Thymus (tissue), 14 donors: ENCODE measurements at places on chromosomes 3 and 15.

GRCh38 chr15:71294911-71295602 is 179.8 kb downstream of the THSD4 start:
- no peak overlapping the region for H3K4me3 ChIP-seq
- no peak overlapping the region for H3K27ac ChIP-seq
- no peaks in the 10 kb centered on the region for H3K36me3 ChIP-seq
- no peak for DNase-seq

GRCh38 chr15:55703873-55704301 is 39.1 kb downstream of the PRTG start:
- H3K4me3 ChIP-seq = no peak overlapping the region
- no peaks in the 10 kb centered on the region for H3K27me3 ChIP-seq
- DNase-seq = no peak
- H3K27ac ChIP-seq = no peak overlapping the region
- H3K4me1 ChIP-seq = no peaks in the 10 kb centered on the region
- no peaks in the 10 kb centered on the region for H3K36me3 ChIP-seq

- no peak overlapping the region for H3K27ac ChIP-seq
- H3K4me1 ChIP-seq = peaks cover 6% of the 10 kb centered on the region
- no peaks in the 10 kb centered on the region for H3K27me3 ChIP-seq
- no peak for DNase-seq
- no peak overlapping the region for H3K4me3 ChIP-seq
Observed at GRCh38 chr3:20066850-20067617, 26.8 kb downstream of the KAT2B start.

DNA sequence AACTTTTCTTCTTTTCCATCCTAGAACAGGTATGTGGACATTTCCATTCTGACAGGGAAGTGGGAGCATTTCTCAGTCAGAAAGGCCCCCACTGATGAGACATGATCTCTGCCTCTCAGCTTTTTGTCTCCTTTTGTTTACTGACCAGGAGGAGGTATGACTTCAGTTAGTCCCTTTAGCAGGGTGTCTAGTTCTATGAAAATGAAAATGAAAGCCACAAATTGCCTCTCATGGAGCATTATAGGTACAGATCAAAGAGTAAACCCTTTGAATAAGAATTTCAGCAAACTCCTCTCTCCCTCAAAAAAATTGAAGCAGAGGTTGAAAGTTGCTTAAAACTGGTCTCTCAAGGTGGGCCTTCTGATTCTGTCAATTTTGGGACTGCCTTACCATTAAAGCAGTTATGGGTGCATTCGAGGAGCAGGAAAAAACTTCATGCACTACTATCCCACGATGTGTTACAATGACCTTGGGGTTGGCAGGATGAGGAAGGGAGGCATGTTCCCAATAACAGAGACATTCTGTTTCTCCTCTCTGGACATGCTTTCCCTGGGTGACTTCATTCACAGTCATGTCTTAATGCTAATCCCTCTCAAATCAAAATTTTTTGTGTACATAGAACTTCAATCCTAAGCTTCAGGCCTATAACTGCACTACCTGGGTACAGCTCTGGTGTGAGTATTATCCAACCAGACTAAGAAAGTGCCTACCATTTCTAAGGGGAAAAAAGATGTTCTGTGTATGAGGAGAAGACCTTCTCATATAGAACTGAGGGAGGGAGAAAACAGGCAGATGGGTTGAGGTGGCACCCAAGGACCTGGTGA is 50.6 kb upstream of the TBC1D23 start:
- no peak overlapping the region for H3K4me3 ChIP-seq
- no peaks in the 10 kb centered on the region for H3K27me3 ChIP-seq
- H3K36me3 ChIP-seq = no peaks in the 10 kb centered on the region
- no peak overlapping the region for H3K27ac ChIP-seq
- no peak for DNase-seq

- no peak for DNase-seq
- H3K4me1 ChIP-seq = no peaks in the 10 kb centered on the region
- no peak overlapping the region for H3K4me3 ChIP-seq
- H3K36me3 ChIP-seq = peaks cover 3% of the 10 kb centered on the region
Observed at GRCh38 chr3:129855832-129856419, 37.6 kb downstream of the TMCC1 start.

GRCh38 chr3:196867155-196867506 is 589 bp upstream of the SENP5 start:
- peaks cover 5% of the 10 kb centered on the region for H3K36me3 ChIP-seq
- peaks cover 7% of the 10 kb centered on the region for H3K4me1 ChIP-seq
- H3K4me3 ChIP-seq = peak overlapping the region; percentile 84
- no peak for DNase-seq
- H3K27me3 ChIP-seq = no peaks in the 10 kb centered on the region
- H3K27ac ChIP-seq = no peak overlapping the region

DNA sequence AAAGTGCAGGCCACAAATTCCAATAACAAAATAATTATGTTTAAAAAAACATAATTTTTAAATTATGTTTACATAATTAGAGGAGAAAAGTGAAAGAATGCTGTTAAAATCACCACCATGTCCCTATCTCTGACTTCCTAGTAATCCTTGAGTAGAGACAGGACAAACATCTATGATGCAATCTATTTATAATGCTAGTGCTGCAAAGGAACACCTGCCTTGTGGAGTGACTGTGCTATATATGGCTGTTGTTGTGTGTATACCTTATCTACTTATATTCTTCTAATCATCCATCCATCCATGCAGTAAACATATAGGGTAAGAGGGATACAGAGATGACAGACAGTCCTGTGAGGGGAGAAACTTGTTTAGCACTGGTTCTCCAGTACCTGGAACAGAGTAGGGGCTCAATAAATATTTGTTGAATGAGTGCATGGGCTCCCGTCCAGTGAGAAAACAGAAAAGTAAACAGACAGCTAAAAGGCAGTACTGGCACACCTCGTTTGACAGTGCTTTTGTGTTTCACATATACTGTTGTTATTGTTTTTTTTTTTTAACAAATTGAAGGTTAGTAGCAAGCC is 229.3 kb upstream of the UBE2E1 start:
- H3K4me3 ChIP-seq = no peak overlapping the region
- no peak for DNase-seq
- H3K36me3 ChIP-seq = no peaks in the 10 kb centered on the region
- no peaks in the 10 kb centered on the region for H3K27me3 ChIP-seq
- no peaks in the 10 kb centered on the region for H3K4me1 ChIP-seq

- no peaks in the 10 kb centered on the region for H3K27me3 ChIP-seq
- DNase-seq = no peak
- H3K4me1 ChIP-seq = no peaks in the 10 kb centered on the region
- H3K36me3 ChIP-seq = no peaks in the 10 kb centered on the region
Observed at GRCh38 chr3:116087426-116087825, 357.9 kb downstream of the LSAMP start.

GRCh38 chr3:10483364-10483675 is 22.1 kb downstream of the ATP2B2 start:
- no peak overlapping the region for H3K4me3 ChIP-seq
- DNase-seq = no peak
- H3K36me3 ChIP-seq = no peaks in the 10 kb centered on the region
- no peak overlapping the region for H3K27ac ChIP-seq

GRCh38 chr3:170751899-170752293 is 118.1 kb downstream of the RPL22L1 start:
- H3K36me3 ChIP-seq = no peaks in the 10 kb centered on the region
- no peak overlapping the region for H3K4me3 ChIP-seq
- peaks cover 4% of the 10 kb centered on the region for H3K27me3 ChIP-seq

DNA sequence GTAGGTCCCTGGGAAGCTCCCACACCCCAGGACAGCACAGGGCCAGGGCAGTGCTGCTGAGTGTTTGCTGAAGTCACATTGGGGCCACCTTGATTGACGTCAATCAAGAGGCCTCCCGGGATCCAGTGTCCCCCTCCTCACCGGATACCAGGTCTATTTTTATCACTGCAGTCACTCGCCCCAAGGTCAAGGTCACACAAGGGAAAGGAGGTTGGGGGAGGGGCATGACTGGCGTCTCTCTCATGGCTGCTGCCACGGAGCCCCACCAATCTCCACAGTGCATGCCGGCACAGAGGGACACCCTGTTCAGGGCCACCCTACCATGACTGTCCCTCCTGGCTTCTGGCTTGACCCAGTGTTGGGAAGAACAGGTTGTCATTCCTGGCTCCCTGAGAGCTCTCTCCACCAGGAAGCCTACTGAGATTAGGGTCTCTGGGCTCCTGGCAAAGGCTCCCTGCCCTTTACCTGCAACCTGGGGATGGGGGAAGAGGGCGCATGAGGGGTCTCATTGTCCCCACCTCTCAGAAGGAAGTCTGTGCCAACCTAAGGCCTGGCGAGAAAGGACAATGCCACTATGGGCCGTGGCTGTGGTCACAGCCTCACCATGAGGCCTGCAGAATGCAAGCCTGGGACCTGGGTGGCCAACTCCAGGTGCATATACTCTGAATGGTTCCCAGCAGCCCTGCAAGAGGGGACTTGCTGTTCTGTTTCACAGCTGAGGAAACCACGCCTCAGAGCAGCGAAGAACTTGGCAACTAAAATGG is 1.5 kb downstream of the MYL3 start:
- H3K36me3 ChIP-seq = no peaks in the 10 kb centered on the region
- H3K4me1 ChIP-seq = no peaks in the 10 kb centered on the region
- no peak overlapping the region for H3K27ac ChIP-seq
- H3K4me3 ChIP-seq = no peak overlapping the region

- peaks cover 11% of the 10 kb centered on the region for H3K36me3 ChIP-seq
- no peaks in the 10 kb centered on the region for H3K4me1 ChIP-seq
- no peaks in the 10 kb centered on the region for H3K27me3 ChIP-seq
- H3K27ac ChIP-seq = no peak overlapping the region
Observed at GRCh38 chr3:196042673-196043072, 39.2 kb downstream of the TFRC start.

DNA sequence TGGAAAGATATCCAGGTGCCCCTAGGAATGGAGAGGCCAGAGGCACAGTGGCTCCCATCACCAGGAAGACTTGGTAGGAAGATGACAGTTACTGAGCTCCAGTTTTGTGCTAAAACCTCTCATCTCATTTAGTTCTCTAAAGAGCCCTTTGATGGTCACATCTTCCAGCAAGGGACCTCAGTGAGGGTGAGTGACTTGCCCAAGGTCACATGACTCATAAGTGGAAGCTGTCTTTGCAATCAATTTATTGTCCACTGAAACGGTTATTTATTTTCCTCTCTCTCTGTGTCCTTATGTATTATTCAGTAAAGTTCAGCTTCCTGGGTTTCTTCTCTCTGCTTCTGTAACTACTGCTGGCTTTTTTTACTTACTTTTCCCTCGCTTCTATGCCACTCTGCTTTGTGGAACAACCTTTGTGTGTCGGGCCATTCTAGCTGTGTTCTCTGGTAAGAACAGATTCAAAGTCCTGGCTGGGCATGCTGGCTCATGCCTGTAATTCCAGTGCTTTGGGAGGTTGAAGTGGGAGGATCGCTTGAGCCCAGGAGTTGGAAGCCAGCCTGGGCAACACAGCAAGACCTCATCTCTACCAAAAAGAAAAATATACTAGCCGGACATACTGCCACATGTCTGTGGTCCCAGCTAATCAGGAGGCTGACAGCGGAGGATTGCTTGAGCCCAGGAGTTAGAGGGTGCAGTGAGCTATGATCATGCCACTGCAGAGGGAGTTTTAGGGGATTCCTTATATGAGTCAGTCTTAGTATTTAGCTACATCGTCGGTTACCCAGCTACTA is 55.9 kb downstream of the PDIA5 start:
- no peak for DNase-seq
- no peaks in the 10 kb centered on the region for H3K4me1 ChIP-seq
- peaks cover 3% of the 10 kb centered on the region for H3K36me3 ChIP-seq
- H3K27ac ChIP-seq = no peak overlapping the region

GRCh38 chr3:141811348-141811747 is 48.1 kb downstream of the GRK7 start:
- no peaks in the 10 kb centered on the region for H3K27me3 ChIP-seq
- H3K4me1 ChIP-seq = no peaks in the 10 kb centered on the region
- no peak for DNase-seq
- H3K4me3 ChIP-seq = no peak overlapping the region

DNA sequence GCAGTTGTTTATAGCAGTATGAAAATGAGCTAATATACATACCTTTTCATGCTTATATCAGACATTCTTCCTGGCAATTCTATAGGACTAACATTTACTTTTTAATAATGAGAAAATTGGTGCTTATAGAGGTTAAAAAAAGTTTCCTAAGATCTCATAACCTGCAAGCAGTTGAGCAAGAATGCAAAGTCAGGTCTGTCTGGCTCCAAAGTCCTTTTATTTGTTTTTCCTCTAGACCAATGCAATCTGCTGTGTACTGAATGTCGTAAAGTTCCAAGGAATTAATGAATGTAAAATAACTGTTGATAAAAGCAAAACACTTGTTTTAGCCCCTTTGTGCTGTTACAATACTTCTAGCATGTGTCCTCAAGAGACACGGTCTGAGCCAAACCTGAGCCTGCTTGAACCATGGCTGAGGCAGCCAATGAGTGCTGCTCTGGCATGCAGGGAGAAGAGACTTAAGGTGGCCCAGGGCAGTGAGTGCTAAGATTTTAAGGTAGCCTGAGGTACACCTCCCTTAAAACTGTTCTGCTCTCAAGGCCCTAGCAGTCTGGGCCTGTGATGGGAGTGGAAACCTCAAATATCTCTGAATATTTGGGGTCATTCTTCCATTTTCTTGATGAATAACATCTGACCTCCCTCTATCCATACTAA is 555.1 kb upstream of the NAALADL2 start:
- no peak overlapping the region for H3K27ac ChIP-seq
- DNase-seq = no peak
- H3K27me3 ChIP-seq = no peaks in the 10 kb centered on the region
- no peak overlapping the region for H3K4me3 ChIP-seq

- H3K36me3 ChIP-seq = no peaks in the 10 kb centered on the region
- H3K27ac ChIP-seq = no peak overlapping the region
- H3K4me3 ChIP-seq = no peak overlapping the region
- peaks cover 5% of the 10 kb centered on the region for H3K27me3 ChIP-seq
- DNase-seq = no peak
- H3K4me1 ChIP-seq = peaks cover 6% of the 10 kb centered on the region
Observed at GRCh38 chr3:197421021-197421420, 122.6 kb upstream of the DLG1 start.

DNA sequence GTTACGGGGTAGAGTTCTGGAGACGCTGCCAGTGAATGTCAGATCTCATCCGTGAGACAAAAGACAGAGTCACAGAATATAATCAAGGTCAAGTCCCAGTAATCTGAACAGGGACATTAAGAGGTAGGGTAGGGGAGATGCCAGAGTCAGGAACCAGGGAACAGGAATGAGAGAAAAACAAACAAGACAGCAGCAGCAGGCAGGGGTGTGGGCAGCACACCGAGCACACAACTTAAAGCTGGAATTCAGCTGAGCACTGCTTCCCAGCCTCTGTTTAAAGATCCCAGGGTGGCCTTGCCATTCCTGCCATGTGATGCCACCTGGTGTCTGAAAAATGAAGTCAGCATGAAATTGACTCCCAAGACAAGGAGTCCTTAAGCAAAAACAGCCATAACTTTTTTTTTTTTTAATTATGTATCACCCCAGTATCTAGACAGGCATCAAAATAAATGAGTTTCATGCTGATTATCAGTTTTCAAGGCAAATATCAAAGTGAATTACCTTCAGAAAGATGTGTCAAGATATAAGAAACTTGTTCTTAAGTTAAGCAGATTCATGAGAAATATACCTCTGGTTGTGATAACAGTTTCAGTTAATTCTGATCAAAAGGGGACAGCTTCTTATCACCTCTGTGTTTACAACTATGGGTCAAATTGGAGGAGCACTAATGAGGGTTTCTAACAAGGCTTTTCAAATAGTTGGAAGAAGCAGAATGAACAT is 203.7 kb downstream of the SLC9A9 start:
- H3K36me3 ChIP-seq = no peaks in the 10 kb centered on the region
- H3K27ac ChIP-seq = no peak overlapping the region
- H3K4me1 ChIP-seq = no peaks in the 10 kb centered on the region
